ENCODE measurements at places on chromosomes 12 and 14. TPM values are rescaled to one million over a fixed set of nuclear protein-coding genes. Genes with fewer than 3 reads are reported as not detected.

Gene TMTC2
- 6.0 TPM for polyA plus RNA-seq

DNA sequence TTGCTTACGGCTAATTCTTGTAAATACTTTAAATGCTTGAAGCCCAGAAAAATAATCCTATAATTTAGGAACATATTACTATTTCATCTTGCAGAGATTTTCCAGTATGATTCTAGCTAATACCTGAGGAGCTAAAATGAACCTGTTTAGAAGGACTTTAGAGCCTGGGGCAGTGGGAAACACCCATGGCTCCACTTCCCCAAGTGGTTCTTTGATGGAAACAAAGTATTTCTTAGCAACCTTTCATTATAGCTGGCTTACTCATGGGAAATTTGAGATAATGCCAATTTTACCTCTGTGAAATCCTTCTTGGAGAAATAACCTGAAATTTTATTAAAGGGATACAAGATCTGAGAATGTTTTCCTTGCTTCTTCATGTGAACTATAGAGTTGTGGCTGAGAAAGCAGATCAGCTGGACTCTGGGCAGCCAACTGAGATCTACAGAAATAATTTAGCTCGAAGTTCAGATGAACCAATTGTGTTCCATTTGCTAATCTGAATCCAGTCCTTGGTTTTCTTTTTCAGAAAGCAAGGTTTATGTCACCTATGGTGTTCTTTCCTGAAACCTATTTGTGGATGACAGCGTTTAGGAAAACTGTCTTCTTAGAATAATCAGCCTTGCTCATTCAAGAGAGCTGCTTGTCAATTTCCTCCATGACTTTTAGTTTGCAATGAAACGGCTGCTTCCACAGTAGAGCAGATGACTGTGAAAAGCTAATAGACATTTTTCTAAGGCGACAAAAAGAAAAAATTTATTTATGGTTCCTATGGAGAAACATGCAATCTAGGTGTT lies 141.8 kb upstream of the CPM start:
- DNase-seq, result no peak

Gene SDR9C7
- polyA plus RNA-seq, result not detected

- no peak for DNase-seq
Measured at GRCh38 chr14:60163693-60164092, 1.5 kb downstream of the DHRS7 start.

Gene KRT5
- not detected for polyA plus RNA-seq

Gene P2RX2
- 0.37 TPM for polyA plus RNA-seq

DNA sequence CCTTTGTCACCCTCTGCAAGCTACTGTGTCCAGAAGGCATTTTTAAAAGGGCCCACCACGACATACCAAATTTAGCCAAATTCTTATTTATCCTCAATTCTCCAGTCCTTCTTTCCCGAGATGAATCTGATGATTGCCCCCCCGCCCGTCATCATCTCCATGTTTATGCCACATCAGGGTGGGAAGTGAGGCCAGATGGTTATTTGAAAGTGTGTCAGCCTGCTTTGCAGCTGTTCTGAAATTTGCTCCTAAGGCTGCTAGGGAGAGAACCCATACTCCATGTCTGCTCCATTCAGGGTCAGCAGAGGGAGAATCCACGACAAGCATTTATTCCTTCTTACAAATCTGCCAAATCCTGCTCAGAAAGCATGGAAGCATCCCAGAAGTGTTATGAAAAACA lies 337.8 kb downstream of the ADAMTS20 start:
- DNase-seq, result no peak

Gene LRIG3
- 4.4 TPM for polyA plus RNA-seq

GRCh38 chr12:72673853-72674252 lies 401.7 kb downstream of the TRHDE start:
- DNase-seq, result no peak

DNA sequence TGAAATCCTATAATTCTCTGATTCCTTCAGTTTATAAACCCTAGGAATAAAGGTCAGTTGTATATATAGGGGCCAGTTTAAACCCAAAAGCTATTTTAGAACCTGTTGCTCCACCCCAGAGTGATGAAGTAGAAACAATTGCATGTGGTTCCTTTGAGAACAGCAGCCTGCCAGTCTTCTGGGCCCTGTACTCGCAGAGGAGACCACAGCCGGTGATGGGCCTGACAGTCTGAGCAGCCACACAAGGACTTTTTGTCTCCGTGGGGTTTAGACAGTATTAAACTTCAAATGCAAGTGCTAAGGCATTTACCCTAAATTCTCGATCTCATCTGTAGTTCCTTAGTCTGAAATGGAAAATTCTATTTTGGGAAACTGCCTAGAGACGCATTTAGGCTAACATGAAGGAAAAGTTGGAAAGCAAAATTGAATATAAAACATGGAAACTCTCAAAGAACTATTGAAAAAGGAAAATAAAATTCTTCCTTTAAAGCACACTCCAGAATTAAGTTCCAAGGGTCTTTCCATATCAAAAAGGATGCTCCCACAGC lies 80.6 kb downstream of the PRICKLE1 start:
- no peak for DNase-seq

DNA sequence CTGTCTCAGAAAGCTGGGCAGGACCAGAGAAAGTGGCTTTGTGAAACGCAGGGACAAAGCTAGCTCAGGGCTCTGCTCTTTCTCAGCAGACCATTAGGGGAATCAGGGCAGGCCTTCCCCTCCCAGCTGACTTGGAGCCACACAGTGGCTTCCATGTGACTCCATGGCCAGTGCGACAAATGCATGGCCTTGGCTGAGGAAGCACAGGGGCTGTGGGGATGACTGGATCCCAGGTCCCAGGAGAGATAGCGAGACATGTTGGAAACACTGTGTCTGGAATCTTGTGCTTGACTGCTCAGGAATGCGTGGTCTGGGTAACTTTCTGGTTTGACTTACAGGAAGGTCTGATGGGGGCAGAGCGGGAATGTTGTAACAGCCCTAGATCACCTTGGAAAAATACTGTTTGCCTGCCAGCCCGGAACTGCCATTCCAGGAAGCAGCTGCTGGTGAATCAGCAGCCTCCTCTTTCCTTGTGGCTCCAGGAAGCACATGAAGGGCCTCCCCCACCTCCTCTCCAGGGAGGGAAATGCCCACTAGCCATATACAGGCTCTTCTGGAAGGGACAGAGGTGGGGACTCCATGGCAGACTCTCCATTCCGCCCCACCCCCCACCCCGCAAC lies 133.5 kb upstream of the HIF1A start:
- peak; percentile 92 for DNase-seq

DNA sequence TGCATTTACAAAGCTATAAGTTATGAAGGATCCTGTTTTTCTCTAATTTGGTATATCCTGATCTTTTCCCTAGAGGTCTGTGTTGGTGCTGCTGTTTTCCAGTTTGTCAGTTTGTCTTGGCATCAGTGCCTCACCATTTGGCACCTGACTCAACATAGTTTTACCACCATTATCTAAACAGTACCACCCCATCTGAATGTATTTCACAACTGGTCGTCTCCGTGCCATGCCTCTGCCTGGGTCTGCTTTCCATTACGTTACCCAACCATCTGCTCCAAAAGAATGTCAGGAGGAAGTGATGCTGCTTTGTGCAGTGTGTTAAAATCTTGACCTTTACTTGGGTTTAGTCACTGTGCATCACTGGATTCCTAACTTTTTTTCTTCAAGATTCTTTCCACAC lies 129.3 kb upstream of the RASSF8 start:
- no peak for DNase-seq

Gene KRT74
- polyA plus RNA-seq, result not detected

Gene CCDC197
- not detected for polyA plus RNA-seq

GRCh38 chr14:54538055-54538454 lies 28.3 kb downstream of the CGRRF1 start:
- DNase-seq, result no peak

DNA sequence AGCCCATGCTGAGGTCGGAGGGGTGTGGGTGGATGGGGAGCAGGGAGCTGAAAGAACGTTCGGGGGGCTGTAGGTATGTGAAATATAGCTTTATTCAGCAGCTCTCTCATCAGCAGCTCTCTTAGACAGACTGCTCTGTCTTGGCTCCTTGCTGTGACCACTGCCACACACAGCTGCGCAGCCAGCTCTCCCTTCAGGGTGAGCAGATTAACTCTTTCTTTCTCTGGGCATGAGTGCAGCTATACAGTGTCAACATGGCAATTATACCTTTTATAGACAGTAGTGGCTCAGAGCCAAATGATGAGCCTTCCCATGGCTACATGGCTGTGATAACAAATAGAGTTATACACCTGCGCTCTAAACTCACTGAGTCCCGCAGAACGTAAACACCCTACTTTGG lies 137.7 kb upstream of the NEDD1 start:
- no peak for DNase-seq

DNA sequence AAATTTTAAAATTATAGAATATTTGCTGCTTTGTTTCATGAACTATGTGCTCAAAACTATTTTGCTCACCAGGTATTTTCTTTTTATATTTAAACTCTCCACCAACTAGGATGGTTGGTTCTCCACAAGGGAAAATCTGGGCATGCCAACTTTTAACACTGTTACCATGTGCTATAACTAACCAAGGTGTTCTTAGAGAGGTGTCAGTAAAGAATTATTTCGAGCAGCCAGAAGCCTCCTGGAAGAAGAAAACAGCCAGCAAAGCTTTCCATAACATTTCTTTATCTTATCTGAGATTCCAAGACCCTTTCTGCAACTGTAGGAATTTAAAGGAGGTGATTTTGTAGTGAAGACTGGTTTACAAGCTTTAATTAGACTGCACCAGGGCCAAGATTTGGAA lies 97.3 kb downstream of the PRICKLE1 start:
- no peak for DNase-seq

- no peak for DNase-seq
Measured at GRCh38 chr14:73241481-73242165, 4.3 kb downstream of the PAPLN start.

DNA sequence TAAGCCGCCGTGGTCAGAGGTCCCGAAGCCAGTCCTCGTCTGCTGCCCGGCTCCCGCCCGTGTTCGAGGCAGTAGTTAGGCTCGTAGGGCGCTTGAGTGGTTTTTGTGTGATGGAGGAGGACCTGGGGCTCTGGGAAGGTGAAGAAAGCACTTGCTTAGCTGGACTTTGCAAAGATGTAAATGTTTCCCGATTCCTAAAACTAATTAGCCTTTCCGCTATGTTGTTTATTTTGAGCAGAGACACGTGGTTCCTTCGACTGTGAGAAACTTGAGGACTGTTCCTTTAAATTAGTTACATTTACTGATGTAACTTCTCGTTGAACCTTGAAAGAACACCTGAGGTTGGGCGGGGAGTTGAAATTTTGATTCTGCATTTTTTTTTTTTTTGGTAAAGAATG lies 33.9 kb downstream of the MIA2 start:
- no peak for DNase-seq

GRCh38 chr14:38874721-38875120 lies 228.3 kb downstream of the SEC23A start:
- no peak for DNase-seq

Gene KRT85
- 0.58 TPM for polyA plus RNA-seq

DNA sequence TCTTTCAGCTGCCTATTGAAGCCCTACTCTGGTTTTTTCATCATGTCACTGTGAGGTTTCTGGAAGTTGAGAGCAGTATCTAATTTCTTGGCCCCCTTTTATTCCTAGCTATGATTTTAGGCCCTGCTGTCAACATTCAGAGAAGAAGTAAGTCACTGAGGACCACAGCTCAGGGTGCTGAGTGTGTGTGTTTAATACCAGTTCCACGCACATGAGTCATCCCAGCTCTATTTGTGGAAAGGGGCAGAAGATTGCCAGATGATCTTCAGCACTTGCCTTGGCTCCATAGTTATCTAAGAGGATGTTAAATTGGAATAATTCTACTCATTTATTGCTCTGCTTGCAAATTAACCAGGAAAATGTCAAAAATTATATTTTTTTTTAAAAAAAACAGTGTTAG lies 65.5 kb upstream of the SLC38A4 start:
- DNase-seq, result no peak

GRCh38 chr14:23697680-23698079 lies 61.5 kb downstream of the DHRS2 start:
- DNase-seq, result no peak

DNA sequence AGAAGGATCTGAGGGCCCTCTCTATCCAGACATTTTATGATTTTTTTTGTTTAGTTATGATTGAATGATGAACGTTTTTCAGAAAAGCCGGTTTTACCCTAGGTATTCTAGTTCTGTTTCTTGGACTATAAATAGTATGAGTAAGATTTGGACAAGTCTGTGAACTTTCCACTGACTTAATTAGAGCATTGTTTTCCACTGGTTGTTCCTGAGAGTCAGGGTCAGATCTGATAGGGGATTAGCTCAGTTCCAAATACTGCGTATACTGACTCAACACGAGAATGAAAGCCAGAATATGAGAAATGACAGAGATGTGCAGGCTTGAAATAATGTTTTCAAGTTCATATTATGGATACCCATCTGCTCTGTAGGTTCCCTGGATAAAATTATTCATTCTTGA lies 361.6 kb downstream of the AEBP2 start:
- DNase-seq, result no peak

DNA sequence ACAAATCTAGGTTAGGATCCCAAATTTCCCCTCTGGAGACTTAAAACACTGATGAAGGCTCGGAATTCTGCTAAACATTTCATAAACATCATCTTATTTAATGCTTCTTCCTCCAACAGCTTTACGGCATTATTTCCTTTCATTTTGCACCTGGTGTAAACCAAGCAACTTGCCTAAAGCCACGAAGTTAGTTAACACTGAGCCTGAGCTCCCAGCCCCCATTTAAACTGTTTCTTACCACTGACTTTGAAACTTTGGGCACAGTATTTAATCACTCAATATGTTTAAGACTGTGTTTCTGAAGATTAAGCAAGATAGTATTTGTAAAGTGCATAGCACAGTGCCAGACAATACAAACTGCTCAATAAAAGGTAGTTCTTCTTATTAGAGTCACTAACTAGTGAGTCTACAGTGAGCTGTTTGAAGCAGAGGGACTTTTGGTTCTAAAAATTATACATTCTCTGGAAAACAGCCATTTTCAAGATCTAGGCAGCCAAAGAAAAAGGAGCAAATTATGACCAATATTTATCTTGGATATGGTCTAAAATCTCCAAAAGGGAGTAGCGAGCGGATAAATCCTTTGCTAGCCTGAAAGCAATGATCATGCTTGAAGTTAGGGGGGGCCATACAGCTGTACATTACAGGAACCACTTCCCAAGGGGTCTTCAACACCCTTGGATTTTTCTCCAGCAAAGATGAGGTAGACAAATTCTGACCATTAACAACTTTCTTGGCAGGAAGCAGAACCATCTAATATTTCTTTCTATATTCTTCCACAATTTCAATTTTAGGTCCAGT lies 4.0 kb downstream of the EGLN3 start:
- DNase-seq, result no peak

Gene CPNE8
- 8.8 TPM for polyA plus RNA-seq

- no peak for DNase-seq
Measured at GRCh38 chr14:74347097-74347794, 1.0 kb upstream of the VRTN start.

DNA sequence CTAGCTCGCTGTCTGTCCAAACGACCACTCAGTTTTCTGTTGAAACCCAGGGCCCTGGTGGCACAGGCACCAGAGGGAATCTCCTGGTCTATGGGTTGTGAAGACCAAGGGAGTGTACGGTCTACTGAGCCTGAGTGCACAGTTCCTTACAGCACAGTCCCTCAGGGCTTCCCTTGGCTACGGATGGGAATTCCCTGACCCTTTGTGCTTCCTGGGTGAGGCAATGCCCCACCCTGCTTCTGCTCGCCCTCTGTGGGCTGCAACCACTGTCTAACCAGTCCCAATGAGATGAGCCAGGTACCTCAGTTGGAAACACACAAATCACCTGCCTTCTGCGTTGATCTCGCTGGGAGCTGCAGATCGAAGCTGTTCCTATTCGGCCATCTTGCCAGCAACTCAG lies 22.6 kb downstream of the GPHN start:
- peak; percentile 55 for DNase-seq

GRCh38 chr12:62621101-62621638 lies 154.5 kb downstream of the MON2 start:
- no peak for DNase-seq

Gene CD27
- polyA plus RNA-seq, result not detected

Measured in kidney (tissue), 22 donors.